ENCODE measurements at places on chromosomes 7 and 10.

DNA sequence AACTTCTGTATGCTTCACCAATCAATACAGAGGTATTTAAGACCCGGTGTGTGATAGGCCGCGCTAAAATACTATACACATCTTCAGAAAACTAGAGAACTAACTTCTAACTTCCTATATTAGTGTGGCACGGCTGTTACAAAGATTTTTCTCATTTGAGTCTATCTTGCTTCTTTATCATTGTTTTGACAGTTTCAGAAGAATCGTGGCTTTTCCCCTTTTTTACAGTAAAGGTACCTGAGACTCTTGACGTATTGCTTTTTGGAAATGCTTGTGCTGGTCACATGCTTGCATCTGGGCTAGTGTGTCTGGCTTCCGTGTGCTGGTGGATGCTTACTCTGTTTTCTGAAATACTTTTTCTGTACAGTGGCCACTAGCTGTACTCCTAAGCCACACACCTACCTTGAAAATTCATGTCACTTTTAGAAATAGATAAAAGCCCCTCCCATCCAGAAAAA, 12.7 kb downstream of the IKZF1 start:
- DNase-seq = no peak

- DNase-seq = no peak
Observed at GRCh38 chr7:35723011-35723410, 28.1 kb upstream of the HERPUD2 start.

DNA sequence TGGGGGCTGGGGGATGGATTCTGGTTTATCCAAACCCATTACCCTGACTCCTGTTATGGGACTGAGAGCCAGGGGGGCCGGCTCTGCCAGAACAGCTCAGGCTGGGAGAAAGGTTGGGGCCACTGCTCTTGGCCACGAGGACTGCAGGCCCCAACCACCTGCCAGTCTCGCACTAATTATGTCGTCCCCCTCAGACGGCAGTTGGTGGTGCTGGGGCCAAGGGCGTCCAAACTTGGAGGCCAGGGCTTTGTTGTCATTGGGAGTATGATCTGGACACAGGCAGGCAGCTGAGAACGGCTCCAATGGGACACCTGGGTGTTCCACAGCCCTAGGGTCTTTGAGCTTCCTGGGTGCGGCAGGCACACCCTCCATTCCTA, 34.7 kb downstream of the DRGX start:
- DNase-seq = no peak

DNA sequence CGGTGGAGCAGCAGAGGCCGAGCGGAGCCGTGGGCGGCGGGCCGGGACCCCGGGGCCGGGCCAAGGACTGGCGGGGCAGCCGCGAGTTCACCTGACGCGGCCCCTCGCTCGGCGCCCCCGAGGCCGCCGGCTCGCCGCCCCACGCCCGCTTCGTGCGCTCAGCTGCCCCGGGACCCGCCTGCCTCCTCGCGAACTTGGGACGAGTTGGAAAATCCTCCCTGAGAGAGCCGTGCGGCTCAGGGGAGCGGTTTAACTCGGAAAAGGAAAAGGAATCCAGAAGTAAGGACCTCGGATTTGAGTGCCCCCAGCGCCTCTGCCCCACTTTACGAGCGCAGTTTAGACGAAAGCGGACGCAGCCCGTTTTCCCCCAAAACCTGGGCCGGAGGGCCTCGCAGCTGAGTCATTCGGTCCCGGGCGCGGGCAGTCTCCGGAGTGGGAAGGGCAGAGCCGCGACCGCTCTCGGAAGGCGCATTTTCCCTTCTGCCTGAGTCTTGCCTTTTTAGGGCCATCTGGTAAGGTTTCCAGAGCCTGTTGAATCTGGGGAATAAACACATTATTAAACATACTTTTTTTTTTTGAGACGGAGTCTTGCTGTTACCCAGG, 744 bp downstream of the CREM start:
- peak; percentile 73 for DNase-seq

DNA sequence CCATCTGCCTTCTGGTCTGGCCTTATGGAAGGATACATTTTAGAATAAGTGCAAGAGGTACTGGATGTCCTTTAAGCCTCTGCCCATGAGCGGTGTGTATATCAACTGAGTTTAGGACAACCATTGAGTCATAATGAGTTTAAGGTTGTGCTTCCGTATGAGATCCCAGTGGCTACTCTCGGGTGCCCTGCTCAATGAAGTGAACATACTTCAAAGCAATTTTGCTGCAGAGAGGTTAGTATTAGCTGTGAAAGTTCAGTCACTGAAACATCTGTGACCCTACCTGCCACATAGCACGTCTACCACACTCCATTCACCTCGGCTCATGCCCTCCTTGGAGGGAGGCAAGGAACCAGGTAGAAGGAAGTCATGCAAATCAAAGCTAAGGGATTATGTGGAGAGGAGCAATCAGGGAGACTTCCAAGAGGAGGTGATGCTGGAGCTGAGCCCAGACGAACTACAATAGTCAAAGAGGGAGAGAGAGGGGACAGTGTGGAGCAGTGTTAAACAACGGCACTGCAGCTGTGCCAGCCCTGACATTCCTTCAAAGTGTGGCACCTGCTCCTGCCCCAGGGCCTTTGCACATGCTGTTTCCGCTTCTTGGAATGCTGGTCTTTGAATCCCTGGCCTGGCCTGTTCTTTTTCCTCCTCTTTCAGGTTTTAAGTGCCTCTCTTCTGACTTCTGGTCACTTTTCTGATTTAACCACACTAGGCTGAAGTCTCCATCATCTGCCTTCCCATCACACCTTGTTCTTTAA, 25.4 kb downstream of the BTBD16 start:
- DNase-seq = no peak

DNA sequence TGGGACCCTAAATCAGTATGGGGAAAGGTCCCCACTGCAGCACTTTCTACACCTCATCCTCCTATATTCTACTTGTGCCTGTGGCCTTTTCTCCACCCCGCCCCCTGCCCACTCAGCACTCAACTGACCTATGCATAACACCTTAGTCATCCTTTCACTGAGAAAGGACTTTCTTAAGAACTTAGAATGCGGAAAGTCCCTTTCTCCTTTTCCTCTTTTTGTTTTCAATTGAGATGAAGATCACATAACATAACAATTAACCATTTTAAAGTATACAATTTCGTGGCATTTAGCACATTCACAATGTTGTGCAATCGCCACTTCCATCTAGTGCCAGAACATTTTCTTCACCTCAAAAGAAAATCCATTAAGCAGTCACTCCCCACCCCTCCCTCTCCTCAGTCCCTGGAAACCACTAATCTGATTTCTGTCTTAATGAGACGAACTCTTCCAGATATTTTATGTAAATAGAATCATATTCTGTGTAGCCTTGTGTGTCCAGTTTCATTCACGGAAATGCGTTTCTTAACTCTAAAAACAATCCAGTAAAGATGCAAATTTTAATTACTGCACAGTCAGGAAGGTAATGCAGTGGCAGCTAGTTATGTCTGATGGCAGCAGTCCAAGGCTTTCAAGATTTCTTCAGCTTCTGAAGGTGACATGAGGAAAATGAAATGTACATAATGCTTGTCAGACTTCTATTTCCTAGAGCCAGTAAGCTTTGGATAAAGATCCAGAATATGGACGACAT, 41.7 kb downstream of the FAS start:
- peak; percentile 73 for DNase-seq

DNA sequence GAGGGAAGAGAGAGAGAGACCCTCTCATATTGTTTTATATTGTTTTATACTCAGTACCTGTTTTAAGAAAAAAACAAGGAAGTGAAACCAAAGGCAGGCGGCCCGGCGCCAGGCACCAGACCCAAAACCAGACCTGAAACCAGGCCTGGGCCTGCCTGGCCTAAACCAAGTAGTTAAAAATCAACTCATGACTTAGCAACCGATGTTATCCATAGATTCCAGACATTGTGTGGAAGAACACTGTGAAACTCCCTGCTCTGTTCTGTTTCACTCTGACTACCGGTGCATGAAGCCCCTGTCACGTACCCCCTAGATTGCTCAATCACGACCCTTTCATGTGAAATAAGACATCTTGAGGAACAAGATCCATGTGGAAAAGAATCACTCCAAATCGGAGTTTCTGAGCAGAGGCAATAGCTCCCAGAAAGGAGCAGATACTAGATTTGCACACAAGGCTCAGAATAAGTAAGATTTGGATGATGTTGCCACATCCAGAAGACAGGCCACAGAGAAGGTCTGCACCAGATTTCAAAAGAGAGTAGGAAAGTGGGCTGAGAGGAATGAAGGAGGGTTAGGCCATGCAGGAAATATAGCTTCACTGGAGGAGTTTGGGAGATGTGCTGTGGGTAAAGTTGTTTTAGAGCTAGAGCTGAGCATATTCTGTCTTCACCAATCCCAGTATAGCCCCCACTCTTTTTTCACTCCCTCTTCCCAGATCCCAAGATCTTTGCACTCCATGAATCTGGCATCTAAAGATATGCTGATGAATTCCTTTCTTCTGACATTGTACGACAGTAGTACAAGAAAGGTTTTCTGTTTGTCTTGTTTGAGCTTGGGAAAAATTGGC, 8.8 kb upstream of the ZNF248 start:
- no peak for DNase-seq

- DNase-seq = peak; percentile 46
Observed at GRCh38 chr10:91251430-91252056, 31.1 kb downstream of the PCGF5 start.

DNA sequence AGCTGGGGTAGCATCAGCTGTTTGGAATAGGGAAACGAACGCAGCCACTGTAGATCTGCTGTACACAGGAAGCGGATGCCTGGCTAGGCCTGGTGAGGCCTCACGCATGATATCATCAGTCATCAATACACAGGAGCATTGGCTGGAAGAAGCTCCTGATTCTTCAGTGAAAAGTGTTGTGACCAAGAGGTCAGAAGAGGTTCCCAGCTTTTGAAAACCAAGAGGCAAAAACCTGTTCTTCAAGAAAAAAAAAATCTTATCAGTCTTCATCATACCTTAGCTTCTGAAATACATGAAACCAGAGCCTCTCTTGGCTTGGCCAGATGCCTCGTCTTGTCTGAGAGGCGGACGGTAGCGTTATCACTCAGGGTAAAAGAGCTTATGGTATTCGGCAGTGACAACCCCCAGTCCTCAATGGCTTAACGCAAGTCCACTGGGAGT, 139.3 kb upstream of the TCF7L2 start:
- DNase-seq = no peak

GRCh38 chr7:143085109-143085508, 33.0 kb downstream of the OR6V1 start:
- DNase-seq = no peak

DNA sequence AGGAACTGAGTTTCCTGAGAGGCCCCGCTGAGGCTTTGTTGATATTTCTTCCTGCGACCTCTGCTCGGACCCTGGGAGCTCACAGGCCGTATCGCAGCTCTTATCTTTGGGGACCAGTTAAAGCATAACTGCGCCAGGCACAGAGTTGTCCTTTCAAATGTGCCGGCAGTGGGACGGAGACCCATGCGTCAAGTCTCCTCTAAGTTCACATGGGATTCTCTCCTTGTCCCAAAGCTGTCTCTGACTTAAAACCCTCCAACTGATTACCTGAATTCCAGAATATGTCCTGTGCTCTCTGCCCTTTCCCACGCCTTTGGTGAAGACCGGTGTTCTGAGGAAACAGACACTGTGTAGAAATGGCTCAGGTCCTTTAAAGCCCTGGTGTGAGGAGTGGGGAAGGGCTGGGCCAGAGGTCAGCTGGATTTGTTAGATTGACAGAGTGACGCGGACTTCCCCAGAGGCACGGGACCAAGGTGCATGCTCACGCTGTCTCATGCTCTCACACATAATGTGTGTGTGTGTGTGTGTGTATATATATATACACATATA, 169.8 kb downstream of the EGFR start:
- no peak for DNase-seq

DNA sequence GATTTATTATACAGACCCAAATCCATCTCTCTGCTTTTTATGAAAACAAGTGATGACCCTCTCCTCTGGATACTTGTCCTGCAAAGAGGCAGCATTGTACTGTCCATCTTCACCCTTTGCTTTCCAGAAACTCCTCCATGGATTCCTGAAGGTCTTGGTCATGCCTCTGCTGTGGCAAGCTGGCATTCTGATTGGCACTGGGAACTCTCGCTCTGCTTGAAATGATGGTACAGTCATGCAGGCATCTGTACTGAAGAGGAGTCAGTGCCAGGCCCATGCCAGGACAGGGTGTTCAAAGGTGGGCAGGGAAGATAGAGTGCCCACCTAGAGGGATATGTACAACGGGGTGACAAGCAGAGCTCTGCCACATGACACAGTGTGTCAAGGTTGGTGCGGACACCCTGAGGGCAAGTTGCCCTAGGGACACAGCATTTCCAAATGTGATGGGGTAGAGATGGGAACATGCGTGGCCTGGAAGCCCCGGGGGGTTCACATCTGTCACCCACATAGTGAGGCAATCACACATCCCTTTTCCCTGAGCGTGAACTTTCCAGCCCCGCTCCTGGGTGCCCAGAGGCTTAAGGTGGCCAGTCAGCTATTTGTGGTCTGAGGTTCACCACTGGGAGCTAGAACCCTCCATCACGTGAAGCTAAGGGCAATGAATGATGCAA, 235.7 kb upstream of the TCERG1L start:
- DNase-seq = no peak

- DNase-seq = no peak
Observed at GRCh38 chr10:46527241-46527811, 29.1 kb downstream of the GPRIN2 start.

GRCh38 chr10:59372543-59372942, 10.2 kb upstream of the FAM13C start:
- DNase-seq = no peak

- DNase-seq = no peak
Observed at GRCh38 chr7:154212861-154213260, 160.7 kb downstream of the DPP6 start.

- DNase-seq = no peak
Observed at GRCh38 chr7:66238773-66239466, 33.8 kb downstream of the TPST1 start.

- no peak for DNase-seq
Observed at GRCh38 chr10:50541317-50541716, 82.4 kb downstream of the SGMS1 start.

- no peak for DNase-seq
Observed at GRCh38 chr10:89295597-89295996, 6.2 kb upstream of the IFIT2 start.

GRCh38 chr7:149886018-149886415, 12.2 kb downstream of the ATP6V0E2 start:
- no peak for DNase-seq

- no peak for DNase-seq
Observed at GRCh38 chr7:77501192-77501515, 35.9 kb upstream of the PTPN12 start.

GRCh38 chr10:97259119-97259518, 33.3 kb downstream of the ARHGAP19 start:
- DNase-seq = no peak

GRCh38 chr10:89503652-89504370, 31.6 kb downstream of the SLC16A12 start:
- DNase-seq = no peak

- no peak for DNase-seq
Observed at GRCh38 chr7:123305840-123306375, 106.1 kb upstream of the SLC13A1 start.
